ENCODE measurements at places on chromosomes 12 and 14.
A peak's percentile ranks its signal among the peaks of the same experiment; 100 is the strongest.

GRCh38 chr14:70982200-70982599, 74.9 kb downstream of the PCNX1 start:
- no peak for DNase-seq

DNA sequence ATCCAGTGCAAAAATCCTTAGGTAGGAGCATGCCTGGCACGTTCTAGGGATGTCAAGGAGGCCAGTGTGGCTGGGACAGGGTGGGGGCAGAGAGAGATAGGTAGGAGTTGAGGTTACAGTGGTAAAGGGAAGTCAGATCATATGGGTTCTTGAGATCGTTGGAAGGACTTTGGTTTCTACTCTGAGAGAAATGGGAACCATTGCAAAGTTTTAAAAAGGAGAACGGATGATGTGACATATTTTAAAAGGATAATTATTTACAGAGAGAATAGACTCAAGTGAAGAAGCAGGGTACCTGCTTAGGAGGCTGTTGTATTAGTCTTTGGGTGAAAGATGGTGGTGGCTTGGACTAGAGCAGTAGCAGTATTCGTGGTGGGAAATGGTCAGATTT, 47.6 kb upstream of the ATP2B1 start:
- DNase-seq, result no peak

DNA sequence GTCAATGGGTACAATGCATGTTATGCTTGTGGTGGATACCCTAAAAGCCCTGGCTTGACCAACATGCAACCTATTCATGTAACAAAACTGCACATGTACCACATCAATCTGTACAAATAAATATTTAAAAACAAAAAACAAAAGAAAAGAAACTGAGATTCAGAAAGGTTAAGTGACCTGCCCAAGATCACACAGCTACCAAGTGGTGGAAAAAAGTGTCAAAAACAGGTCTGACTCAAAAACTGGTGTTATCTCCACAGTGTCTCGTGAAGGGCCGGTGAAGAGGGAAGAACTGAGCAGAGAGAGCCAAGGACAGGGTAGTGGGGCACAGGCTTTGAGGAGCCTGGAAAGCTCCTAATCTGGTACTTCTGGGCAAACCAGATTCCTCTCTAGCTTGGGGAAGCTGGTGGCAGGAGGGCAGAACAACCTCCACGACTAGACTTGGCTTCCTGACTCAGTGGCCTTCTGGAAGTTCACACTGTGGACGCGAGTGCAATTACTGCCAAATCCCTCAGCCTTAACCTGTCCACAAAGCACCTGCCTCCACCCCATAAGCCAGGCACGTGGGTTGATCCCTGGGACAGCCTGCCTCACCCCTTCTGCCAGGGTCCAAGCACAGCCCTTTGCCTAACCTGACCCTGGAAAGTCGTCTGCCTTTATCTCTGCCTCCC, 15.6 kb downstream of the ZBTB39 start:
- DNase-seq, result peak; percentile 72

DNA sequence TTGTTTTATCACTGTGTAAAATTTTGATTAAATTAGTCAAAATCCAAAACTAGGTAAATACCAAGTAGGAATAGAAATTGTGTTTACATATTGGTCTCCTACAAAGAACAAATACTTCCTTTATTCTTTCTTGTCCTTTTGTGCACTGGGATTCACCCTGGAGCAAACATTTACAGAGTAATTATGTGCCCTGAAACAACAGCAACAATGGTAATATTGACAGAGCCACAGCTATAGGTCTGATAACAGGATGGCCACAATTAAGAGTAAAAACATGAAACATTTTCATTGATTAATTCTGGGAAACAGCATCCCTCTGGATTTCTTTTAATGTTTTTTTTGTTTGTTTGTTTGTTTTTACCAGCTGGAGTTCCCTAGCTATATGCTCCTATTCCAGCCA, 61.2 kb downstream of the SLC38A6 start:
- DNase-seq, result no peak

- DNase-seq, result no peak
These were observed 47.2 kb downstream of the NPAS3 start for GRCh38 chr14:32985866-32986265.

GRCh38 chr12:122878780-122879612, 16.9 kb downstream of the VPS37B start:
- DNase-seq, result no peak

DNA sequence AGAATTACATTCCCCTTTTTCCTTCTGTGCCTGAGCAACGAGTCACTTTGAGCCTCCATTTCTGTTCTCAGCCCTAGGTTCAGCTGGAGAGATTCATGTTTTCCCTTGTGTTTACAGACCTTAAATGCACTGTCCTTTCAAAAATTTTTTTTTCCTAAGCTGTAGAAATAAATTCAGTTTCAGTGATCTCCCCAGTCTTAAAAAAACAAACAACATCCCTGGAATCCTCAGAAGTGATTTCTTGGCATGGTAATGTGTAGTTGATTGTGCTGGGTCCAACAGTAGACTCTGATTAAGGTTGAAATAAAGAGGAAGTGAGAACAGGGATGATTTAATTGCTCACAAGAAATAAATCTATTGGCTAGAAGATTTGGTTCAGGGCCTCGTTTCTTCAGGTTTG, 89.3 kb downstream of the NTN4 start:
- DNase-seq, result no peak

- DNase-seq, result no peak
These were observed 91.0 kb upstream of the MON2 start for GRCh38 chr12:62375603-62376002.

- peak; percentile 26 for DNase-seq
These were observed 206.4 kb downstream of the CRADD start for GRCh38 chr12:93883436-93884154.

- DNase-seq, result no peak
These were observed 21.2 kb downstream of the MTHFD1 start for GRCh38 chr14:64409126-64409920.

GRCh38 chr12:47824198-47824597, 4.5 kb upstream of the HDAC7 start:
- no peak for DNase-seq

DNA sequence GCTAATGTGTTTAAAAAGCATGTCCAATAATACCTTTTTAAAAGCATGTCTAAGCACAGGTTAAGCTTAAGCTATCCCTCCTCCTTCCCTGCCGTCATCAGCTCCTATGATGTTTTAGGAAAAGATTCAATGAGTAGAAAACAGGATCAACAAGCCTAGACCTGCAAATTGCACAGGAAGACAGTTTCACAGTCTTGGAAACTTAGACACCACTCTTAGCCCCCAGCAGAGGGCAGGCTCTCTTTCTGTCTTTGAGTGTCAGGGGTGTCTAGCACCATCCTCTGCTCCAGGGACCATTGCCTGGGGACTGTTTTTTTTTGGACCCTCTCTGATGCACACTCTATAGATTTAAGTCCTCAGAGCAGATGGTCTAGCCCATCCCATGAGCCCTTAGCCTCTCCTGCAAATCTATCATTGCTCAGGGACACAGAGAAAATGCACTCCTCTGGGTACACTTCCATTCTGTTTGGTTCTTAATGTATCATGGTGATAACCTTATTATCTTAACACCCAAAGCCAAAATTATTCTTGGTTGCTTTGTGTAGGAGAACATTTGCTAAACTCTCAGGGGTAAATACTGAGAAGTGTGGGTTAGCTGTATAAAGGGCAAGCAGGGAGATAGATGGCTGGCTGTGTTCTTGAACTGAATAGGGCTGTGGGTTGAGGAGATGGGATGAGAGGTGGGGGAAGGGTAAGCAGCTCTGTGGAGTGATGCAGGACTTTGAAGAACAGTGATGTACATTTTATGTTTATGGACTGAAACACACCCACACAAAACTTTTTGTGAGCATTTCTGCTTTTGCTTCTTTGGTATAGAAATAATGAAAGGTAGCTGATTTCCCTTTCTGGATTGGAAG, 259.9 kb upstream of the DDHD1 start:
- DNase-seq, result no peak

GRCh38 chr12:49109641-49110463, 795 bp downstream of the LMBR1L start:
- DNase-seq, result no peak

- DNase-seq, result no peak
These were observed 32.1 kb downstream of the PRKAB1 start for GRCh38 chr12:119700078-119700477.

DNA sequence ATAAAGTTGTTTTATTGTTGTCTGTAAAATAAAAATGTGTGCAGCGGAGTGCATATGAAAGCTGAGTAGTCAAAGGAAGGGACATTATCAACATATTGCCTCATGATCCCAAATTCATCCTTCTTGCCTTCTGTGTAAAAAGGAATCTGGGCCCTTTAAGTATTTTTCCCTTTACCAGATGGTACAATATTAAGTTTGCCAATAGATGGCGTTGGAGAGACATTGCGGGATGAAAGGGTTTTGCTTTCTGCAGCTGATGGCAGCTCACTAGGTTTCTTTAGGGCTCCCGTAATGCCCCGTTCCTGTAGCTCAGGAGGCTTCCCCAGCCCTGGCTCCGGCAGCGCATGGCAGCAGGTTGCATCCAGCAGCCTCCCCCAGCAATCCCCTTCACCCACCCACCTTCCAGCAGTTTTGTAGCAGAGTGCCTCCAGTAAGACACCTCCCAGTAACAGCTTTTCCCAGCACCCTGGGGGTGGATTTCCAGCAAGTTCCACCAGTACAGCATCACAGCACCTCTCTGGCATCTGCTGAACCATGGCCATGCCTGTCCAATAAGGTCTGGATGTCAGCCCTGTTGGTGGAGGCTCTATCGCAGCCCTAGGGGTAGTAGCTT, 354.4 kb downstream of the MED13L start:
- DNase-seq, result no peak

- DNase-seq, result no peak
These were observed 1.5 kb downstream of the RAD51B start for GRCh38 chr14:67821121-67821520.

DNA sequence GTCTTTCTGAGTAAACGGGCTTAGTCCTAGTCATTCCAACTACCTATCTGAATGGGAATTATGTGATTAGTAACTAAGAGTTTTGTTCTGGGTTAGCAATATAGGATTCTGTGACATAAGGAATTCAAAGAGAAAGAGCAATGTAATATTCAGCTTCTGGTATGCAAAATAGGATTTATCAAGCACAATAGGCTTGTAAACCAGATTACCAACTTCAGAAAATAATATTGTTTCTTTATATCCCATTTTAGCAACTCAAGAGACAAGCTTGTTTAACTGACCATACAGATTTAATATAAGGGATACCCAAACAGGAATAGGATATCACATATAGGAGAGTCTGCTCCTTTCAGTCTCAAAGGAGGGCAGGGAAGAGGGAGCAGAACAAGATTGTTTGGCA, 240.9 kb downstream of the CEP128 start:
- no peak for DNase-seq

GRCh38 chr14:36241183-36241582, 64.7 kb upstream of the PTCSC3 start:
- DNase-seq, result no peak

- DNase-seq, result no peak
These were observed 39.6 kb downstream of the TEAD4 start for GRCh38 chr12:2998789-2999264.

- DNase-seq, result no peak
These were observed 322.3 kb downstream of the DUSP6 start for GRCh38 chr12:89029961-89030360.

GRCh38 chr14:35121026-35121886, 534 bp downstream of the PPP2R3C start:
- no peak for DNase-seq

DNA sequence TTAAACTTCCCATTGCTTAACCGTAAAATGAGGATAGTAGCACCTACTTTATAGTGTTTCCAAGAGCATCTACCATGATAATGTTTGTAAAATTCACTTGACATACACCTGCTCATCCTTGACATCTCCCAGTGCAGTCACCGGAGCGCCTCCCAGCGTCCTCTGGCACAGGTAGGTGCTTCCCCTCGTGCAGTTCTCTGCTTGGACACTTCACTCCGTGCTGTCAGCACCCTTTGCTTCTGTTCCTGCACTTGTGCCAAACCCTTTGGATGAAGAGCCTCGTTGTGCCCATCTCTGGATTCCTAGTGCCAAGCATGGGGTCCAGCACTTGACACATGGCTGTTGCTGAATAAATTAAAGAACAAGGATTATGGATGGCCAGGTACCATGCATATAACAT, 28.3 kb downstream of the ETV6 start:
- DNase-seq, result no peak

DNA sequence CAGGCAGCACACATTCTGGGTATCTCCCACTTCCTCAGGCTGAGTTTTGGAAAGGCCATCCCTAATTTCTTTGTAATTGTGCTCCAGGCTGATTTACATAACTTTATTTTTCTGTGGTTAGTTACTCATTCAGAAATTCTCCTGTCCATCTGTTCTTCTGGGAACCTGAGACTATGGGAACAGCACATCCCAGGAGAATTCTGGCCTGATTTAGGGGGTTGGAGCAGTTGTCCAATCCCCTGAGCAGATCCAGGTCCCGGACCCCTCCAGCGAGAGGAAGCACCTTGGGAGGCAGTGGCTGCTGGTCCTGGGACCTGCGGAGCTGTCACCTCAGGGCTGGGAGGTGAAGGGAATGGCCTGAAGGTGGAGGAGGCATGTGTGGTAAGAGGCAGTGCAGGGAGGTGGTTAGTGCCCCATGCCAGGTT, 40.4 kb downstream of the TSPAN9 start:
- DNase-seq, result no peak

GRCh38 chr14:105883066-105884005, 357.0 kb downstream of the TMEM121 start:
- no peak for DNase-seq

- no peak for DNase-seq
These were observed 15.4 kb upstream of the PLEKHG3 start for GRCh38 chr14:64688811-64689281.

- no peak for DNase-seq
These were observed 1101.4 kb downstream of the BCL11B start for GRCh38 chr14:98170575-98170974.
